ENCODE measurements at places on chromosomes 1 and 21.

DNA sequence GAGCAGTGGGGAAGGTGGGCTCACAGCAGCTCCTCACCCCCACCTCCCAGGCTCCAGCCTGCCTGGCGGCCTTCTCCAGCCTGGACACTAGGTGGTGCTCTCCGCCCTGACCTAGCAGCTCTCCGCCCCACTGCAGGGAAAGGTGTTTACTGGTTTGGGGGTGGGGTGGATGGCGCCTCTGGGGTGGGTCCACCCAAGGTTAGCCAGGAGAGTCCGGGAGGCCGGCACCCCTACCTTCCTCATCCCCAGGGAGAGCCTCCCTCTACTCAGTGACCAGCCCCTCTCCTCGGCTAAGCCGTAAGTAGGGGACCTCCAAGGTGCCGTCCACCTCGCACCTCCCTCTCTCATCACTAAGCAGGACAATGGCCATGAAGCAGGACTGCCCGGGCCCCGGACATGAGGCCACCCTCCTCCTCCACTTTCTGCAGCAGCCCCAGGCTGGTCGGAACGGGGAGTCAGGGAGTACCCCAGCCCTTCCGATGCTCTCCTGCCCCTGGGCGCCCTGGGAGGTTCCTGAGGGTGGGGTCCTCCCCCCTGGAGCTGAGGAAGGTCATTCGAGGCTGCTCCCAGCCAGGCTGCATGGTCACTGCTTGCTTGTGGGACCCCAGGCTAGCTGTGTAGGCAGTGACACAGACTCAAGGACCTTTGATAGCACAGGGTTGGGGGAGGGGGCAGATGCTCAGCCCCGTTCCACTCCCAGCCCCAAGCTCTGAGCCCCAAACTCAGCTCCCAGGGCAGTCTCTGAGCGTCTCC lies 101.4 kb upstream of the VAMP3 start:
- DNase-seq = peak; percentile 28

DNA sequence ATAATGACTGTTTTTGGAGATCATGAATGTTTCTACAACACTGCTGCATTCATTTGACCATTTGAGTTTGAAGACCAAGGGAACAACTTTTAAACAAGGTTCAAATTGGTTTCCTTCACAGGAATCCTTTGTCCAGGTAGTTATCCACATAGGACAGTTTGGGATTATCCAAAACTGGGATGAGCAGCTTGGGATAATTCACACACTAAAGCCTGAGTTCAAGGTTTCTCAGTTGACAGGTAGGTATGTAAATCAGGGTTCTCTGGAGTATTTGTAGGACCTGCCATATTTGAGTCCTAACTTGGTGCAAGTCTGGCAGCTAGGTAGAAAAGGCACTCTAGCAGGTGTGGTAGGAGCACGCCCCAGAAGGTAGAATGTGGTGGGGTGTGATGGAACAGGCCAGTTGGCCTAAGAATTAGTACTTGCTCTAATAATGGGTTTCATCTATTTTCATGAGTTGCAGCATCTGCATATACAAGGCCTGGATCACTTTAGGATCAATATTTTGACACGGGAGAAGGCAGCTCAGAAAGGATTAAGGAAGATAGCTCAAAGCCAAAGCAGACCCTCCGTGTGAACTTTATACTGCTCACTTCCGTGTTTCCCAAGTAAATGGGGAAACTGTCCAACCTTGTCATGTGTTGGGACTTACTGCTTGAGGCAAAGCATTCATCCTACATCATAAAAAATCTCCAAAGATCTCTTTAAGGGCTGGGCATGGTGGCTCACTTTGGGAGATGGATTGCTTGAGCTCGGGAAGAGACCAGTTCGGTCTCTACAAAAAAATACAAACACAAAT lies 14.1 kb upstream of the RAB42 start:
- no peak for DNase-seq

GRCh38 chr1:247435030-247435758 lies 19.2 kb downstream of the NLRP3 start:
- no peak for DNase-seq

DNA sequence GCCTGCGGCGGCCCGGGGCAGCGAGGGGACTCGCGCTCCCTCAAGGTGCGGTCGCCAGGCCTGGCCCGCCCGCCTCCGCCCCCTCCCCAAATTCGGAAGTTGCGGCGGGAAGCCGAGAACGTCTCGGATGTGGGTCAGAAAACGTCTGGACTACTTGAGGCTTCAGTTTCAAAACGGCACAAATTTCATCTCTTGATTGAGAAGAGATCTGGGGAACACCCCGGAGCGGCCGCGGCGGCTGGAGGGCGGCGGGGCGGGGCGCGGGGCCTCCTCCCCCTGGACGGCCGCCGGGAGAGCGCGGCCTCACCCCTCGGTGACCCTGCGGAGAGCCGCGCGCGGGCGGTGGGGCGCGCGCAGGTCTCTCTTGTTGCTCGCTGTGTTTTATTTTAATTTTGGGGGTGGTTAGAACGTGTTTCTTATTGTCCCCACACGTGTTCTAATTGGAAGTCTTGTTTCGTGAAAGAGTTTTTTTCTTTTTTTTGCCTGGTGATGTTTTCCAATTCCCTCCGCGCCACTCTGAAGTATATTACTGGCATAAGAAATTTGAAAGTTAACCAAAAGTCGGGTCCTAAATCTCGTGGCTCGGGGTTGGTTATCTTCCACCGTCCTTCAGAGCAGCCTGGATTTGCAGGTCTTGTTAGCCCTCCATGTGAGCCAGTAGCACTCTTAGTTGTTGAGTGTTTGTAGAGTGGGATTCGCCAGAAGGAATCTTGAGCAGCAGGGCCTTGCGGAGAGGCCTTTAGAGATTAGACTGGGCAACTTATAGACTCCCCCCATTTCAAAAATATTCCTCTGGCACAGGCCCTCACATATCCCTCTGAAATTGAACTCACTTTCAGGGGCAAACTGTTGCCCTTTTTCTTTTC lies 749 bp downstream of the PCBP3 start:
- DNase-seq = no peak

DNA sequence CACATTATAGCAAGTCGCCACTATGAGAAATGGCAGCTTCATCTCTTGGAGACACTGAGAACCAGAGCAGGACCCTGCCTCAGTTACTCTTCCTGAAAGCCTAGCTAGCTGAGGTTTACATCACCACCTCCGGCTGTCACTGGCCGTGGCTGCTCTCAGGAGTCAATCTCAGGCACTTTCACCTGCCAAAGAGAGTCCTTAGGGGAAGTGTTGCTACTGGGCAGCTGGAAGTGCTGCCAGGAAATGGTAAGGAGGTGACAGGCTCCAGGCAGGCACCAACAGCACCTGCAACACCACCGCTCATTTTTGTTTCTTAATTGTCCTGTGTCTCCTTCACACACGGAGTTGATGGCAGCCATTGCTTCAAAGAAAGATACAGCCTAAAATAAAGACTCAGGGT lies 92.5 kb downstream of the DSCAM start:
- no peak for DNase-seq

GRCh38 chr1:57551476-57551875 lies 127.6 kb upstream of the DAB1 start:
- no peak for DNase-seq

DNA sequence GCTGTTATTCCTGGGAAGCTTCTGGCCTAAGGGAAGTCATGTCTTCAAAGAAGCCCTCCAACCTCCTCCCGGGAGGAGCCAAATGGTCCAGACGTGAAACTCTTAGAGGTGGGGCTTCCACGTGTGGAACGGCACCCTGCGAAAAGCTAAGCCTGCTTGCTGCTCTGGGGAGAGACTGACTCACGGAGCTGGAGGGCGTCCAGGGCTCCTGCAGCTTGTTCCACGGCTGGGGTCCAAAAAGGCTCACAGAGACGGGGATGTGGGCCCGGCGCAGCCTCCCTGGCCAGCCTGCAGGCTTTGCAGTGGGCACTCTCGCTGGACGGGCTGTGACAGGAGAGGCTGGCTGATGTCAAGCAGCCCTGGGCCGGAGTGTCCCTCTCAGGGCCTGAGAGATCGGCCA lies 105.1 kb downstream of the COLGALT2 start:
- no peak for DNase-seq

GRCh38 chr1:228977741-228978140 lies 242.5 kb downstream of the RHOU start:
- DNase-seq = no peak

DNA sequence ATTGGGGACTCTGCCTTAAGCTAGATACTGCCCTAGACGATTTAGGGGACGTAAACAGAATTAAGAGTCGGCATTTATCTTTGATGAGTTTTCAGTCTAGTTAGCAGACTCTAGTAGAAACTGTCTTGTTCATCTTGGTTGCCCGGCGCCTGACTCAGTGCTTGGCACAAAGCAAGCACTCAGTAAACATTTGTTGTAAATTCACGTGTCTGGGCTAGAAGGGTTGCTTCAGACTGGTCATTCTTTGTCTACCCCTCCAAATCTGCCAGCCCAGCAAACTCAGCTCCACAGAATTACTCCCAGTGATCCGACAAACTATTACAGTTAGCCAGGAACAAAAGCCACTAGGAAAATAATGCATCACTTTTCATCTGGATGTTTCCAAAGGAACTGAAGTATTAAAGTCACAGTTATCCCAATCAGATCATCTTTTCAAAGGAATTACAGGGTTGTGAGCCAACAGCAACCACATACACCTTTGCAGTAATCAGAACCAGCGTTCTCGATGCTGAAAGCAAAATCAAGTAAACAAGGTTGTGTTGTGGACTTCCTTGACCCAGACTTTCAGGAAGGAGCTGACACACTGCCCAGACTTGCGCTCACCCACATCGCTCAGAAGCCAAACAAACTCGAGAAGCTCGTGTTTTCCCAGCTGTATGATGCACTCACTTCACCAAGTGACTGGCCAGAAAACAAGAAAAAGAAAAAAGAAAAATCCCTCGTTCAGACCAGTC lies 66.5 kb upstream of the GADD45A start:
- DNase-seq = no peak

DNA sequence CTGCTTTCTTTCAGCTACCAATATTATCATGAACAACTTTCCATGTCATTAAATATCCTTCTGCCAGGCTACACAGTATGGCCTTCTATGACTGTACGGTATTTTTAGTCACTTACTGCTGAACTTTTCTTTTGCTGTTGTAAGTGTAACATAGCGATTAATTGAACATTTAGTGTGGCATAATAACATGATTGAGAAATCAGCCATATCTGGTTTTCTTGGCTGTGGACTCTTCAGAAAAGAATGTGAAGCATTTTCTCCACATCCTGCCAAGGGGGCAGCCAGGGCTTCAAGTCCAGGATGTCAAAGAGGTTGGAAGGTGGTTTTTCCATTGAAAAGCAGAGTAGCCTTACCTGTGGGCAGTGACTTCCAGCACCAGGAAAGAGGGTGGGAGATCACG lies 8.8 kb upstream of the AHCYL1 start:
- no peak for DNase-seq

- no peak for DNase-seq
Observed at GRCh38 chr1:71780681-71781080, 501.7 kb downstream of the NEGR1 start.

DNA sequence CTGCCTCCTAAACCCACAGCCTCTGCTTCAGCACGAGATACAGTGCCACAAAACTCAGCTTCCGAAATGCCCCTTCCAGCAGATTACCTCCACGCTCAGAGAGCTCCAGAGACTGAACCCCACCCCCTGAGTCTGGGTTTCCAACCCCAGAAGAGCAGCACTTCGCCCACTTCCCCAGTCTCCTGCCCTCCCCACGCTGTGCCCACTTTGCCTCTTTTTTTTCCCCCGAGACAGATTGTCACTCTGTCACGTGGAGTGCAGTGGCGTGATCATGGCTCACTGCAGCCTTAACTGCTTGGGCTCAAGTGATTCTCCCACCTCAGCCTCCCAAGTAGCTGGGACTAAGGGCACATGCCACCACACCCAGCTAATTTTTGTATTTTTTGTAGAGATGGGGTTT lies 10.1 kb downstream of the ICMT start:
- no peak for DNase-seq

DNA sequence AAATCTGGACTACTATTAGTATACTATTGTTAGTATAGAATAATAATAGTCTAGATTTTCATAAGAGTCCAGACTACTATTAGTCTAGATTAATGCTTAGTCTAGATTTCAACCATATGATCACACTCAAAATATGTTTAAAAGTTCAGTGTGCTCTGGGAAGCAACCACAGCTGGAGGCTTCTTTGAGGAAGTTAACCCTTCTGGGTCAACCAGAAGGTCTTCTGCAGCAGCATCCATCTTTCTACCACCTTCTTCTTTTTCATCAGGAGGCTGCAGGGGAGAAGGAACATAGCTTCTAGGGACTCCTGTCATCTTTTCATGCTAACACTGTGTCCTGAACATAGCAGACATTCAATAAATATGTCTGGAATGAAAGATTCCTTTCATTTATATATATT lies 51.2 kb upstream of the DNAJC6 start:
- no peak for DNase-seq

DNA sequence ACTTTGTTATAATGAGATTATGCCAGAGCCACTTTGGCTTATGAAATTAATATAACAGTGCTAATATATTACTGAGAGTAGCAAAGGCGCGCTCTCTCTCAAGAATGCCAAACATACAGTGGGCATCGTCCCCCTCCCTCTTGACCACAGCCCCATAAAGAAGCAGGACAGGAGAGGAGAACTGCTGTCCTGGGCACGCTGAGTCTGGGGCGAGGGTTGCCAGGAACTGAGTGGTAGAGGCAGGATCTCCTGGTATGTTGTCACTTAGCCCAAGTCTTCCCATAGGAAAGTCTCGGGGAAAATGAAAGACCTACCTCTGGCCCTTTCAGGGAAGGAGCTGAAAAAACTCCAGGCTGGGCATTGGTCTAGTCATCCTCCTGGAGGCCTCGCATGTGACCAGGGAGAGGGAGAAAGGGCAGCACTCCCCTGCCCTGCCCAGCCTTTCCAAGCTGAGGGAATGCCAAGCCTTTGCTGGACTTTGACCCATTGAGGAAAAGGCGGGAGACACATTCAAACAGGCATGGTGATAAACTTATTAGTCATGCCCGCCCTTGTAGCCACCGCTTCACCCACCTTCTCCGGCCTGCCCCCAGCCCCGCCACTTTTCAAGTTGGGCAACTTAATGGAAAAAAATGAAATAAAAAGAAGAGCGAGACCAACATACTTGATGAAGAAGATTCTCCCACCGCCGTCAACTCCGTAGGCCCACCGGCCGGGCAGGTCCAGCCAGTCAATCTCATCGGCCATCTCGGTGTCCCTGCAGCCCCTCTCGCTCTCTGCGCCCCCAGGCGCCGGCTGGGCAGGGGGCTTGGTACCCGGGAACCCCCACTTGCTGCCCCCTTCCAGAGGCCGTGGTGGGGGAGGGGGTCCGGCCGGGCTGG lies 17.4 kb upstream of the PLEKHA6 start:
- no peak for DNase-seq

DNA sequence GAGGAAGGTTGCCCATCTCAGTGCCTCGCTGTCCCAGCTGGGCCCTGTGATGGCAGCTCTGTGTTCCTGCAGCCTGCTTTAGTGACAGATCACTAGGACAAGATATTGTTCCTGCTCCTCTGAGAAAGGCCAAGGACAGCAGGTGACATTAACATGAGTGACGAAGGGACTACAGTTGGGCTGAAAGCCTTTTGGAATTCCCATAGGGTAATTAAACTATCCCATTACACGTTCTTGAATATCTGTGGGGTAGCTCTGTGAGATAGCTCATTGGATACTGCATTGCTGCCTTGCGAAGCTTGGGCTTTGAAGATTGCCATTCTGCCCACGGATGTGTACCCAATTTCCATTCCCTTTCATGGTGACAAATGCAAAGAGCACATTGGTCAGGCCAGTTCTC lies 78.2 kb upstream of the COA6 start:
- no peak for DNase-seq

Data from activated CD4-positive, alpha-beta T cell treated with anti-CD3 and anti-CD28 coated beads for 1 hour (primary cell).